A375 (cell line): ENCODE measurements at places on chromosomes 12 and 14. TPM values are rescaled to one million over a fixed set of nuclear protein-coding genes. Genes with fewer than 3 reads are reported as not detected.

The MIP gene
- total RNA-seq: 0.11 TPM in 1 of 2 replicates, not detected in the other

The ASB2 gene
- total RNA-seq: not detected in 2 replicates

The EPYC gene
- total RNA-seq: not detected in 2 replicates

The AJUBA gene
- 63.6 and 64.3 TPM in 2 replicates for total RNA-seq

The PTHLH gene
- total RNA-seq: 17.9 and 21.7 TPM in 2 replicates

The FOXG1 gene
- total RNA-seq: not detected in 2 replicates

The CBLN3 gene
- 0.75 and 0.96 TPM in 2 replicates for total RNA-seq

The MAPKAPK5 gene
- 44.7 and 55.7 TPM in 2 replicates for total RNA-seq

The P2RX2 gene
- not detected in 2 replicates for total RNA-seq

The SLIRP gene
- 740 and 806 TPM in 2 replicates for total RNA-seq

The LTB4R gene
- 10.5 and 15.5 TPM in 2 replicates for total RNA-seq

The NKX2-1 gene
- total RNA-seq: 0.11 and 0.61 TPM in 2 replicates

The CCDC92 gene
- 3.2 TPM in 2 replicates for total RNA-seq

The BBOF1 gene
- total RNA-seq: 1.6 and 2.2 TPM in 2 replicates

The ETFBKMT gene
- 0.38 and 0.74 TPM in 2 replicates for total RNA-seq

The GPRC5A gene
- total RNA-seq: 112 and 122 TPM in 2 replicates

The BDKRB2 gene
- 0.11 TPM in 1 of 2 replicates, not detected in the other for total RNA-seq

The CAPZA3 gene
- total RNA-seq: not detected in 2 replicates

The CYP46A1 gene
- total RNA-seq: 0.03 TPM in 1 of 2 replicates, not detected in the other

The ANKRD9 gene
- 12.7 and 14.0 TPM in 2 replicates for total RNA-seq

The ATG101 gene
- 199 and 233 TPM in 2 replicates for total RNA-seq

The KITLG gene
- total RNA-seq: 0.66 and 1.6 TPM in 2 replicates

The RIMBP2 gene
- total RNA-seq: not detected in 2 replicates

The SLC16A7 gene
- 16.2 and 23.4 TPM in 2 replicates for total RNA-seq

The GPR137C gene
- not detected in 2 replicates for total RNA-seq

The TMEM30B gene
- not detected in 2 replicates for total RNA-seq

The ZFHX2 gene
- 0.26 and 1.5 TPM in 2 replicates for total RNA-seq

The COL2A1 gene
- total RNA-seq: 0.41 and 0.80 TPM in 2 replicates

The CMKLR1 gene
- total RNA-seq: 0.21 and 0.23 TPM in 2 replicates

The NOXRED1 gene
- not detected in 2 replicates for total RNA-seq

The CERS5 gene
- total RNA-seq: 25.1 and 25.7 TPM in 2 replicates

The AVPR1A gene
- not detected in 2 replicates for total RNA-seq

The EGLN3 gene
- 0.11 and 0.45 TPM in 2 replicates for total RNA-seq

The C12orf60 gene
- total RNA-seq: 0.69 and 0.94 TPM in 2 replicates

The PIWIL1 gene
- total RNA-seq: not detected in 2 replicates

The GDF3 gene
- not detected in 2 replicates for total RNA-seq

The TAS2R8 gene
- not detected in 2 replicates for total RNA-seq

The FIGNL2 gene
- not detected in 2 replicates for total RNA-seq

The SSTR1 gene
- not detected in 2 replicates for total RNA-seq

The FOXA1 gene
- 3.9 and 6.0 TPM in 2 replicates for total RNA-seq

The MYO1H gene
- not detected in 2 replicates for total RNA-seq

The TUBA1C gene
- total RNA-seq: 616 and 777 TPM in 2 replicates

The ARF6 gene
- total RNA-seq: 37.2 and 40.3 TPM in 2 replicates
